ENCODE measurements at places on chromosomes 3 and 15.

- DNase-seq, result no peak
Measured at GRCh38 chr15:29039466-29040369, 153.9 kb downstream of the APBA2 start.

GRCh38 chr15:75739791-75740190 is 27.1 kb upstream of the CSPG4 start:
- no peak for DNase-seq

DNA sequence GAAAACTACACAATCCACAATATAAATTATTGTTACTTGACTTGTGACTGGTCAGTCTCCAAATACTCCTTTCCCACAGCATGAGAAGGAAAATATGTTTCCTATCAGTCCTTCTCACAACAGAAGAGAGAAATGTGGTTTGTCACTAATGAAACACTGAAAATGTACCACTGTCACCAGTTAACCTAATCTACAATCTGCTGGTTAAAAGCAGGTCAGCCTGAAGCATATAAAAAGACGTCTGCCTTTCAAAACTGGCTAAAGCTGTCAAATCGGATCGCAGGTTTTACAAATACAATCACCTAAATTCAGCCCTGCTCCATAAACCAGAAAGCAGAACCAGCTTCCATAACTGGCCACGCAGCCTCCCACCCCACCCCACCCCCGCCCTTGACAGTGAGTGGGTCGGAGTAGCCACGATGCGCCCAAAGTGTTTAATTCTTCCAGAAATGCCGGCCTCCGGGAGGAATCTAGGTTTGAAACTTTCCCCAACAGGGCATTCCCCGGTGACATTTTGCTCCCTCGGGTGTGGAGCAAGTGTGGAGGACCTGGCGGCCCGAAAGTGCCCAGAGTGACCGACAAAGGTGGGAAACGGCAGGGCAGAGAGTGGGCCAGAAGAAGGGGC is 682 bp downstream of the ETFA start:
- peak; percentile 20 for DNase-seq

- no peak for DNase-seq
Measured at GRCh38 chr3:12586403-12586802, 29.5 kb downstream of the MKRN2 start.

GRCh38 chr3:14703791-14704190 is 28.9 kb downstream of the C3orf20 start:
- no peak for DNase-seq

- DNase-seq, result no peak
Measured at GRCh38 chr15:90097475-90097874, 4.8 kb downstream of the IDH2 start.

GRCh38 chr3:27655547-27655946 is 66.6 kb downstream of the EOMES start:
- no peak for DNase-seq

DNA sequence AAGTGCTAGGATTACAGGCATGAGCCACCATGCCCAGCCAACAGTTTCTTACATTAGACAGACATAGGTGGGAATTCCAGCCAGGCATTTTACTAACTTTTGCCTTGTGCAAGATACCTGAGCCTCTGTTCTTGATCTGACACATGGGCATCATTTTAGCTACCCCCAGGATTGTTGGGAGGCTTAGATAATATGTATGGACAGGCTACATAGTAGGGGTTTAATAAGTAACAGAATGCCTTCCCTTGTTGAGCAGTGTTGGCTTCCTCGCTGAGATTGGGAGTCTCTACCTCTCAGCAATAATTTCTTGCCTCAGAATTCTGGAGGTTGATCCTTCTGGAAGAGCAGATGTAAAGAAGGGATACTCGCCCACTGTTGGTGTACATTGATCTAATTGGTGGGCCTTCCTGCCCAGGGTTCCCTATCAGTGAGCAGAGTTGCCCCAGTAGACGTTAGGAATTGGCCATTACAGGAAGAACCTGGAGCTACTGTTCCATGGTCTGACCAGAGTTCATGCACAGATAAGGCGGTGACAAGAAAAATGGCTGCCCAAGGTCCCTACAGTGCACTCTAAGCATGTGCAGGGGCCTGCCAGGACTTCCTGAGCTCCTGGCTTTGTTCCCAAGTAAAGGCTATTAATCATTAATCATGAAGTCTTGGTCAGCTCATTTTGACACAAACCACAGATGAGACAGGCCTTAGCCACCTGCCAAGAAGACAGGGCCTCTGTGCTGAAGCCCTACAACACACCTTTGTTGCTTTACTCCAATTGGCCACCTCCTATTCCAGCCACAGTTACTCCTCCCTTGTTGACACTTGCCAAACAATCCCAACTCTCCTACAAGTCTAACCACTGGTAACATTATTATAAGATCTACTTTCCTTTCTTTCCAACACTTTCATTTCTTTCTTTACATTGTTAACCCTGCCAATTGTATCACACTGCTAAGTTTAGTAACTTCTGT is 5.0 kb upstream of the IL17RE start:
- DNase-seq, result no peak

DNA sequence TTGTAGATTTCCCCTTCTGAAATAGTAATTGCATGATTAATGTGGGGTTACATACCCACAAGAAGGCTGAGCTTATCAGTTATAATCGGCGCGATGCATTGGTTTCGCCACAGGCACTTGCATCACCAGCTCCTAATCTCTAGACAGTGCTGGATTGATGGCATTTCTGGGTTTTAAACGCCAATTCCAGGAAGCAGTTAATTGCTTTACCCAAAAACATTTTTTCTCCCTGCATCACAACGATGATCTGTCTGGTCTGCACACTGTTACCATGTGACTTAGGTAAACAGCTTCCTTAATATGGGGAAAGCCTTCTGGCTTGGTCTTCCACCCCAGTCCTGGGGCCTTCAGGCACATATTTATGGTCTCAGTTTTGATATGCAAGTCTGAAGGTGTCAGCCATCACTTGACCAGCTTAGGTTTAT is 70.0 kb upstream of the HEG1 start:
- DNase-seq, result peak; percentile 83

- DNase-seq, result no peak
Measured at GRCh38 chr3:195773956-195774537, 37.7 kb downstream of the MUC4 start.

- no peak for DNase-seq
Measured at GRCh38 chr3:133928136-133928893, 32.6 kb upstream of the RAB6B start.

DNA sequence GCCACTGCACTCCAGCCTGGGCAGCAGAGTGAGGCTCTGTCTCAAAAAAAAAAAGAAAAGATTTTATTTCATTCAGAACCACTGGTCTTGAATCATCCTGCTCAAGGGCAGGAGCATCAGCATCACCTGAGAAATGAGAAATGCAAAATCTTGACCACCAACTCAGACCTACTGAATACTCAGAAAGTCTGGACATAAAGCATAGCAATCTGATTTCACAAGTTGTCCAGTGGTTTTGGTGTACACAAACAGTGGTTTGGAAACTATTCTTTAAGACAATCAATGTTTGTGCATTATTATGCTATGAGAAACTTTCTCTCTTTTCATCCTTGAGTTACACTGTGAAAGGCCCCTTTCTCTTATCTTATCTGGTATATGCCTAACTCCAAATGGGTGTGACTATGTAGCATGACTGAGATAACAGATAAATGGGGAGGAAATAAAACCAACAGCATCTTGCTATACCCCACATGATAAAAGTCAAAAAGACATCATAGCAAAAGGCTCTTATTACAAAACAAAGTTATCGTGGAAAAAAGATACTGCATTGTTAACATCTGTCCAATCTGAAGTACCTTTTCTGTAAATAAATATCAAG is 174.2 kb upstream of the STT3B start:
- no peak for DNase-seq

DNA sequence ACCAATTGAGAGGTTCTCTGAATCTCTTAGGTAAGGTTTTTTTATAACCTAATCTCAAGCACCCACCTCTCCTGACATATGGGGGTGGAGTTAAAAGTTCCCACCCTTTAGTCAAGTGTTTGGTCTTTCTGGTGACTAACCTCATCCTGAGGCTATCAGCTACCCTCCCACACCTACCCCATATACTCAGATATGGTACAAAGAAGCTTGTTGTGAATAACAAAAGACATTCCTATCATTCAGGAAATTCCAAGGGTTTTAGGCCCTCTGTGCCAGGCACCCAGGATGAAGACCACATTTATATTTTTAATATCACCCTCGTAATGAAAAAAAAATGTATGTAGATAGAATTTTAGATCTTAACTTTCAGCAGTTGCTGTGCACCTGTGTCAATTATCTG is 9.0 kb downstream of the CHMP2B start:
- no peak for DNase-seq

DNA sequence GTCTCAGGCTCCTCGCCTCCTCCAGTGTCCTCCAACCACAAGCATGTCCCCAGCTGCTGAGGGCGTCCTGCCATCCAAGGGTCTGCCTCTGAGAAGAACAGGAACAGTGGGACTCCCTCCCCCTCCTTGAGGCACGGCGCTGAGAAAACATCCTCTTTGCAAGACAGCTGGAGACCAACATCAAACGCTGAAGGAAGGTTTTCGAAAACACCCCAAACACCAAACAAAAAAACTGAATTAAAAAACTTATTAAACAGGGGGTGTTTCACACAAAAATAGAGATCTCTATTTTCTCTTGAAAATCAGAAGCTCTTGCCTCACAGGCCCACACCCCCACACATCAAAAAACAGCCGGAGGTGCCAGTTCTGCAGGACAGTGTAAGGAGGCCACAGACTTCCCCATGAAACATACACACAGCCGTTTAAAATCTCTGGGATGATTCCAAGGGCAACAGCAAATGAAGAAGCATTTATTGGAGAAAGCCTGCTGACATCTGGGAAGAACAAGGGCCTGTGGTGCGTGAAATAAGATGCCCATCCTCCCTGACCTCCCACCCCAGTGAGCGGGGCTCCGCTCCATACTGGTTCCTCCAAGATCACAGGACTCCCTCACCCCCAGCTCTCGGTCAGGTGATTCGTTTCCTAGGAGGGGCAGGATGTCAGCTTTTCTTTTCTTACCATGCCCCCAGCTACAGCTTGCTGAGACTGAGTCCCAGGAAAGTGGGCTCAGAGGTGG is 71.3 kb downstream of the NUP210 start:
- no peak for DNase-seq

- no peak for DNase-seq
Measured at GRCh38 chr3:149781211-149781610, 11.1 kb downstream of the ANKUB1 start.

- DNase-seq, result no peak
Measured at GRCh38 chr15:81948751-81949150, 97.1 kb downstream of the MEX3B start.

DNA sequence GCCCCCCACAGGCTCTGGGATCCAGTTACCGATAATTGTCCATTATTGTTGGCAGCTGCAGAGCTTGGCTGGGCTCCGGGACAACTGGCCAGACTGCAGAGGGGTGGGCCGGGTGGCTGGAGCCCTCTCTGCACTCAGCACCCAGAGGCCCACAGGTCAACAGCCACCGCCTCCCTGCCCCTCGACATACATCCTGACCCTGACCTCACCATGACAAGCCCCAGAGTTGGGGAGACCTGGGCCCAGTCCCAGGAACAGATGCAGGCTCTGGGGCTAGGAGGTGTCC is 22.4 kb downstream of the PTH1R start:
- no peak for DNase-seq

- no peak for DNase-seq
Measured at GRCh38 chr3:183515968-183516851, 39.3 kb downstream of the KLHL6 start.

DNA sequence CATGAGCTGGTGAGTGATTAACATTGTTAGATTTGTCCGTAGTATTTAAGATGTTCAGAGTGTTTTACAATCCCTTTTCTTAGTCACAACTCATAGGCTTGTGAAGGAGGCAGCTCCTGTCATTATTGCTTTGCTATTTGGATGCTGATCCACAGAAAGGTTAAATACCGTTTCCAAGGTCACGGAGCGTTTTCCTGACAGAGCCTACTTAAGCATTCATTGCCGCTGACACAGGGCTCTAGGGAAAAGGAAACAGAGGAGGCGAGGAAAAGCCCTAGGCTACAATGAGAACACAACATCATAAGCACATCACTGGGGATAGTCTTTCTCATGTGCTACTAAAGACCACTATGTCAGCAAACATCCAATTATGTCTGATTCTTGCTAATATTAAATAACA is 38.5 kb upstream of the CPB1 start:
- DNase-seq, result peak; percentile 8

GRCh38 chr3:14524311-14524711 is 15.8 kb downstream of the GRIP2 start:
- DNase-seq, result no peak

GRCh38 chr3:23459465-23459864 is 256.3 kb downstream of the UBE2E2 start:
- no peak for DNase-seq

Measured in HTR-8/SVneo (cell line).